Endodermal cell (in vitro differentiated cells): ENCODE measurements at places on chromosomes 5 and 9.
A peak's percentile ranks its signal among the peaks of the same experiment; 100 is the strongest.

DNA sequence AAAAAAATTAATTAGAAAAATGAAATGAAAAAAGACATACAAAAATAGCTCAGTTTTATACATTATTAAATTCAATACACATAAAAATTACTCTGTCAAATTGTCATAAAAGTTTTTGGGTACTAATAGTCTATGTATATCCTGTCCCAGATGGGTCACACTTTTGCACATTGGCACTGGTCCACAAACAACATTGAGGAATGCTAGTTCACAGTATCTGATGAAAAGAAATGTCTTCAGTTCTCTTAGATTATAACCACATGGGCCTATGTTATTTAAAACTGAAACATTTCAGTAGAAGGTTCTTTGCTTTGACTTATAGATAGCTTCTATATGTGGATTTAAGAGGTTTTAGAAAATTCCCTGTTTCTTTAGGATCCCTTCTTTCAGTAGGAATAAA, 39.8 kb downstream of the LNPEP start:
- no peak for DNase-seq

GRCh38 chr9:95336281-95336680, 18.8 kb upstream of the FANCC start:
- DNase-seq: peak; percentile 65

DNA sequence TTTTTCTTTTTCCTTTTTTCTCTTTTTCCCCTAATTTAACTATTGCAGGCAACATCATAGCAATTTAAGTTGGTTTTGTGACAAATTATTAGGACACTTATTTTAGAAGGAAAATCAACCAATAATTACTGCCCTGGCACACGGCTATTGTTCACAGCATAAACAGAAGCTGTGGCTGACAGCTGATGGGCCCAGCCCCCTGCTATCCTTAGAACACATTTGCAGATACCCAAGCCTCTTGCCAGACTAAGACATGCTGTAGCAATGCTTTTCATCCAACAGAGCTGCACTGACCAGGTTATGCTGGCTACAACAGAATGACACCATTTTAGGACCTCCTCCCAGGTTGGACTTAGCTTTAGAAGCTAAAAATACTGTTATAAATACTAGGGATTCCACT, 852.7 kb upstream of the DMAC1 start:
- no peak for DNase-seq

DNA sequence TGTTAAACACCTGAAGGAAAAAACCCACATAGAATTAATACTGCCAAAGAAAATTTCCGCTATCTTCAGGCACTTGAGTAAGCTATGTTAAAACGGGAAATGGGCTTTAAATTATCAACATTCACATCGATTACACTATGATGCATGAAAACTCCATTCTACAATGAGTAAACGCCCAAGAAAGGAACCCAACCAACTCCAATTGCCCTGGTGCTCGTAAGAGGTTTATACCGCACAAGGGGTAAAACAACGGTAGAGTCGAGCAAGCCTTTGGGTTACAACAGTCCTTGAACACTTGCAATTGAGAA, 1.0 kb downstream of the AGTPBP1 start:
- no peak for DNase-seq

- DNase-seq: peak; percentile 67
These were observed 186.0 kb upstream of the KLF9 start for GRCh38 chr9:70600506-70600905.

DNA sequence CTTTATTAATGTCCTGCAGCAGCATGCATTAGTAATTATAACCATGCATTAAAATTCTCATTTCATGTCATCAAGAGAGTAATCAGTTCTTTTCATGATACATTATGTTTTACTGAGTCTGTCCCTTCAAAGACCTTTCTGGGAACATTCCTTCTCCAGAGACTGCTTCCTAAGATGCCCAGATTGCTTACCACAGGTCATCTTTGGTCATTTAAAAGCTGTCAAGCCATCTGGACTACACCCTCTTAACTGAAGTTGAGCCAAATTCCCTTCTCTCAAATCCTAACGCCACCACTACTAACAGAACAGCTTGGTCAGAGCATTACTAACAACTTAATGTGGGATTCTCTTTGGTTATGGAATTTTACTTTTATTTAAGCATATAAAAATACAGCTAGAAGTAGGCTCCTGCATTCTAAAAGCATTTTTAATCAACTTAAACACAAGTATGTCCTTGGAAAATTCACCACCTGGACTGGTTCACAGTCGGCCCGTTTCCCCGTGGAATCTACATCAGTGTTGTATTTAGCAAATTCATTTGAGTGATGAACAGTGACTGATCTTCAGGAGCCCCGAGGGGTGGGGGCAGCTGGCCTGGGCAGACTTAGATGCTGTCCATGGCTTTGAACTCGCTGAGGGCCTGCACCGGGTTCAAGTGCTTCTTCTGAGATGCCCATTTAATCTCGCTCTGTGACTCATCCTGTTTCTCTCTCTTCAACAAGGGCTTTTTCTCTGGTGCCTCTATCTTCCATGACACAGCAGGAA, 92.8 kb upstream of the CCDC112 start:
- no peak for DNase-seq

- DNase-seq: peak; percentile 94
These were observed 714 bp upstream of the ZNF608 start for GRCh38 chr5:124746916-124747790.

DNA sequence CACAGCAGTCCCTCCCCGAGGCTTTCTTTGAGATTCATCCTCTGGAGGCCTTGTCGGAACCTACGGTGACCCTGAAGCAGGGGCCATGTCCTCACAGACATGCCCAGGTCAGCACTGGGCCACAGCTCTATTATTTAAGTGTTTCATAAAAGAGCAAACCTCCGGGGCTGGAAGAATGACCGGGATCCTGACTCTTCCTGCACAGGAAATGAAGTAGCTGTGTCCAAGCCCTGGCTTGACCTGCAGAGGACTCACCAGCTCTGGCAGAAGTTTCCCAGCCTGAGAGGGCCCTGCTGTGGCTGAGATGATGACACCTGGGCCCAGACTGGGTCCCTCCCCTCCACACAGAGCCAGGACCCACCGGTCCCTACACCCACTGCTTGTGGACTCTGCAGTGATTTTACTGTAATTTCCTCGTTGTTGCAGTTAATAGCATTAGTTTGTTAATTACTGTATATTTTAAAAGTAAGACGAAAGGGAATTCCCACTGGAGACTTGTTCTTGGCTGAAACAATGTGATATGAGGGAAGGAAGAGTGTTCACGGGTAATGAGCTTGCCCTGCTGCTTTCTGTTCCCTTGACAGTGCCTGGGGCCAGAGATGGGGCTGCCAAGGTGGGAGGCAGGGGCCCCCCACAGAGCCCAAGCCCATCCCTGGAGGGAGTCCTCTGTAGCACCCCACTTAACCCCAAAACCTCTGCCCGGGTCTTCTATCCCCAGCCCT, 72.2 kb downstream of the PCDH1 start:
- DNase-seq: no peak

DNA sequence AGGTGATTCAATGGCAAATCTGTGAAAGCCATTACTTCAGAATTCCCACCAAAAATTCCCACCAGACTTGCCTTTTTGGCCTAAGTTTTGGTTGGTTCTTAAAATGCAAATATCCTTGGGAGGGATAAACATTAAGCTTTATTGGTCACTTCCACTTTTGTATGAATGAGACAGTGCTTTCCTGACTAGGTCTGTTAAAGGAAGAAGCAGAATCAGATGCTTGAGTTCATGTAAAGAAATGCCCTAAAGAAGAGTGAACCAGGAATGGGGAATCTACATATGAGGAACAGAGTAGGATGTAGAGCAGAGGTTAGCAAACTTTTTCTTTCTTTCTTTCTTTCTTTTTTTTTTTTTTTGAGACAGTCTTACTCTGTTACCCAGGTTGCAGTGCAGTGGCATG, 129.3 kb downstream of the GCNT1 start:
- no peak for DNase-seq

DNA sequence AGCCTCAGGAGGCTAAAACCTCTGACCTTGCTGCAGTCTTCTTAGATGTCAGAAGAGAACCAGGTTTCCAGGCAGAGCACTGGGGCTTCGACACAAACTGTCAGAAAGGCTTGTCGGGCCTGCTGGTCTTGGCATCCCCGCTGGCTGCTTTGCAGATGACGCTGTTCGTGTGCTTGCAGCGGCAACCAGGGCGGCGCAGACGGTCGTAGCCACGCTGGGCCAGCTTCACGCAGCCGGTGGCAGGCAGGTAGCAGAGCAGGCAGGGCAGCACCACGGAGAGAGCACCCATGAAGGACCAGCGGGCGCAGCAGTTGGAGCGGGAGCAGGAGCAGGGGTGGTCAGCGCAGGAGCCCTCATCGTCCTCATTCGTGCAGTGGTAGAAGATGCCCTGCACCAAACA, 10.7 kb downstream of the SPRY4 start:
- peak; percentile 59 for DNase-seq

- DNase-seq: no peak
These were observed 29.7 kb downstream of the SLC36A1 start for GRCh38 chr5:151477101-151477500.

- DNase-seq: no peak
These were observed 986.5 kb downstream of the CDH18 start for GRCh38 chr5:19001539-19001938.

DNA sequence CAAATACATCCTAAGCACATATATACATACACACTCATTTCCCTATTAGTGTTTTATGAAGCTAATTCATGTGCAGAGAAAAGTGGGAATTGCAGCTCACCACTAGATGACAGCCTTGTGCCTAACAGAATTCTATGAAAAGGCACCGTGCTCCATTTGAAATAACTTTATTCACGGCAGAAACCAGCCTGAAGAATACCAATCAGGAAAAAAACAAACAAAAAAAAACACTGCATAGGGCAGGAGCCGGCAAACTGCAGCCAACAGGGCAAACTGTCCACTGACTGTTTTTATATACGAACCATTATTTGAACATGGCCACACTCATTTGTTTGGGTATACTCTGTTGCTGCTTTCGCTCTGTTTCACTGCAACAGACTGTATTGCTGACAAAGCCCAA, 33.6 kb downstream of the ERMP1 start:
- no peak for DNase-seq

- peak; percentile 54 for DNase-seq
These were observed 67.1 kb upstream of the CDK20 start for GRCh38 chr9:88041447-88041846.
